ENCODE measurements at places on chromosomes 2 and 18.

- DNase-seq = no peak
Observed at GRCh38 chr2:223560749-223561435, 41.3 kb downstream of the SCG2 start.

DNA sequence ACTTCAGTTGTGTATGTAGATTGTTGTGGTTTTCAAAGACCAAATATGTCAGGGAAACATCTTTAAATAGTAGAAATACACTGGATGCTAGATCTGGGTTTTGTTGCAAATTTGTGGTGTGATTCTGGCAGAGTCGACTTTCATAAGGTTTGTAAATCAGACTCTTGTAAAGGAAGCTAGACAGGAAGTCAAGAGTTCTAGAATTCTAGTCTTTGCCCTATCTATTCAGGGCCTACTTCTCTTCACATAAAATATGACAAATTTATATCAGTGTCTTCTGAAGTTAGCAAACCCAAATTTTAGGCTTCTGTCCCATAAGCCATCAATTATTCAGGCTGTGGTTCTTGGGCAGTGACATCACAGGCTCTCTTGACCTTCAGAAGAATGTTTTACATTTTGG lies 1579.2 kb upstream of the PIK3C3 start:
- DNase-seq = no peak

DNA sequence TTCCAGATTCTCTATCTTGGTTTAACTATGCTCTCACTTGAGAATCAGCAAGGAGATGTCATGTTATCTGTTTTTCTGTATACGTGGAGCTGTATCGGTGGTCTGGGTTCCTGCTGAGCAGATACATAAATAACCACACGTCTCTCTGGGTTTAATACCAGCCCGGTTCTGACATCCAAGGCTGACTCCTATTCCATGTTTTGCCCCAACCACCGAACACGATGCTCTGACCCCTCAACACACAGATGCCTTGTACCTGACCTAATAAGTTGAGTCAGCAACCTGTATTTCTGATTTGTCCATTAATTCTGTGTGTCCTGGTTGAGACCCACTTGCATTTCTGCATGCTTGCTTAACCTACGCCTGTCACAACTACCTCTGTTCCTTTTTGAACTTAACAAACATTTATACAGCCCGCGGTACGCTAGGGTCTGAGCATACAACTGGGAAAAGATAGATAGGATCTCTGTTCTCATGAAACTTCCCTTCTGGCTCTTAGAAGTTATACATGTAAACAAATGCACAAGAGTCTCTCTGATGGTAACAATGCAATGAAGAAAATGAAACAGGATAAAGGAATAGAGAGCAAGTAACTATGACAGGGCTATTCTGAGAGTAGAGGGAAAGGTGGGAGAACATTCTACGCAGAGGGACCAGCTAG lies 480.4 kb downstream of the PARD3B start:
- peak; percentile 3 for DNase-seq

DNA sequence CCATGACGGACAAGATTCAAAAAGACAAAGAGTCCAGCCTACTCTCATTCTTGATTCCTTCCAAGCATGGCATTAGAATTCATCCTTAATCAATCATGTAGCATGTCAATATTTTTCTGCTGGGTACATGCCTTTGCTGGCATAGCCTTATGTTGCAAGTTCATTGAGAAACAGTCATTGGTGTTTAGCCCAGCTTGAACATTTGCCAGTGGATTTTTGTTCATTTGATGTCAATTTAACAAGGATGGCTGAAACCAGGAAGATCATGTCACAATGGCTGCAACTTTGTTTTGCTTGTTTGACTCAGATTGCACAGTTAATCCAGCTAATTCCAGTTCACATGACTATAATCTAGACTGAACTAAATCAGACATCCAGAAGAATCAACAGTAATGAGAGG lies 1132.2 kb downstream of the LRP1B start:
- no peak for DNase-seq

DNA sequence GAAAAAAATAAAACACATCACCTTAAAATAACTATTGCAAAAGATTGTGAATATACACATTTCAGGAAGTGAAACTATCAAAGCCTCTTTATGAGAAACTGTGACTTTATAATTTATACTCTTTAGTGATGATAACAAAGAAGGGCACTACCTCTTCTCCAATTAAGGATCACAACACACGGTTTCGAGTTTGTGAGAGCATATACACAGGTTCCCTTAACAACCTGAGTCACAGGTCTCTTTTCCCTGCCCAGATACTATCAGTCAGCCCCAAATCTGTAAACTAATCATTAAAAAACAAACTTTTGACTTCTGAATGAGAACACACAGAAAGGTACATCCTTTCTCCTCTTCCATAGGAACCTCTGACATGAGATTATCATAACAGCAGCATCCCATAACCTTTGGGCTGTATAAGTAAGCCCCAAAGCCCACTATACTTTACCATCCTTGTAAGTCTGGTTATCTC lies 44.9 kb downstream of the PTPN2 start:
- DNase-seq = no peak

DNA sequence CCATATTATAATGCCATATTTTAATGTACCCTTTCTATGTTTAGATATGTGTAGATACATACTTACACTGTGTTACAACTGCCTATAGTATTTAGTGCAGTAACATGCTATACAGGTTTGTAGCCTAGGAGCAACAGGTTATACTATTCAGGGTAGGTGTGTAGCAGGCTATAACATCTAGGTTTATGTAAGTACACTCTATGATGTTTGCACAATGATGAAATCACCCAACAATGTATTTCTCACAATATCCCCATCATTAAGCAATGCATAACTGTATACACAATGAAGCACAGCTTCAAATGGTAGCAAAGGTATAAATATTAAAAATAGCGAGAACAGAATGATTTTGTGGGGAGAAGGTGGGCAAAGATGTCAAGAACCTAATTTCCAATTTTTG lies 117.8 kb downstream of the DYM start:
- DNase-seq = no peak

DNA sequence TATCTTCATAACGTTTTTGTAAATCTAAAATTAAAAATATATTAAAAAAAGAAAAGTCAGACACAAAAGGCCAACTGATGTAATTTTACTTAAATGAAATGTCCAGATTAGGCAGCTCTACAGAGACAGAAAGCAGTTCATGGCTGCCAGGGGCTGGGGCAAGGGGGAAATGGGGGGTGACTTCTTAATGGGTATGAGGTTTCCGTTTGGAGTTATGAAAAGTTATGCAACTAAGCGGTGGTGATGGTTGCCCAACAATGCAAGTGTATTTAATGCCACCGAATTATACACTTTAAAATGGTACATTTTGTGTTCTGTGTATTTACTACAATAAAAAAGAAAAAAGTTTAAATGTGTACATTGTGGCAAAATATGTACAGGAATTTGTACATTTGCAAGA lies 70.2 kb upstream of the TEX51 start:
- DNase-seq = no peak

DNA sequence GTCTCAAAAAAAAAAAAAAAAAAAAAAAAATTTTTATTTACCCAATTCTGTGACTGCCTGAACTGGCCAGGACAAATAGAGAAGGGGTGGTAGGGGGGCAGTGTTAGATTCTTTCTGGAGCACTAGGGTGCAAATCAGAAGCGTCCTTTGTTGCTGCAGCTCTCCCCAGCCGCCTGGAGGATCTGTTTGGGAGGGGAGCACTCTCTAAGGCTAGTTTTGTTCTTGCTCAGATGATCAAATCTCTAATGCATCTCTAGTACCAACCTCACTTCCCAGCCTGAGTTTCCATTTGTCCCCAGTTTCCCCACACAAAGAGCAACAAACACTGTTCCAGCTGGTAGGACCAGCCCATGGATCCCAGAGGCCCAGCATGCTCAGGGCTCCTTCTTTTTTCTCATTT lies 83.0 kb downstream of the GBX2 start:
- DNase-seq = no peak

GRCh38 chr2:223889229-223889628 lies 51.8 kb upstream of the AP1S3 start:
- DNase-seq = no peak

- DNase-seq = no peak
Observed at GRCh38 chr2:176106581-176107539, at the start of gene HOXD11. TSS of gene HOXD11 (plus strand) at chr2:176107280. CDS start at chr2:176107356, 76 bp downstream.

DNA sequence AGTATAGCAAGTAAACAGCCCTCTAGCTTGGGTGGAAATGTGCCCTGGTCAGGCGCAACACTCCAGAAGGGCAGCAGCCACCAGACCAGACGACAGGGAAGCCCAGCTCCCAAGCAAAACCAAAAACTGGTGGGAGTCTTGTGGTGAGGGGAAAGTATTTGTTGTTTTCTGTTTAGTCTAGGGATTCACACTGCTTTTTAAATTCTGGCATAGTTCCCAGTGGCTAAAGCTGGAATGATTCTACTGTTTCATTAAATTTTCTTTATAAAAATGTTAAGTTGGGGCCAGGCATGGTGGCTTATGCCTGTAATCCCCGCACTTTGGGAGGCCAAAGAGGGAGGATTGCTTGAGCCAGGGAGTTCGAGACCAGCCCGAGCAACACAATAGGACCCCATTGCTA lies 38.5 kb downstream of the MERTK start:
- DNase-seq = no peak

- DNase-seq = no peak
Observed at GRCh38 chr18:44681076-44681970, 635 bp downstream of the SETBP1 start.

- no peak for DNase-seq
Observed at GRCh38 chr18:60145776-60146175, 226.8 kb downstream of the MC4R start.

DNA sequence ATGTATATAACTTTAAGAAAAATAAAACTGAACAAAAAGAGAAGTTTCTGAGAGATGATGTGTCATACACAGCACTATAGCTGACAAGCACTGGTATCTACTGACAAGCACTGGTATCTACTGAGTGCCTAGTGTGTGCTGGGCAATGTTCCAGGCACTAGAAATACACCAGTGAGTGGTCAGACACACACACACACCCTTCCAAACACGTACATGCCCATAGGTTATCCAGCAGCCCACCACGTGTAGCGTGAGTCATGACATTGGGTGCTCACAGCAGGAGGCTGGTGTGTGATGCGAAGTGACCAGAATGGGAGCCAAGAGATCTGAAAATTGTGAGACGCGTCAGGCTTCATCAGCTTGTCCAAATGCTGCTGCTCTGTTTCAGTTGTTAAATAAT lies 12.2 kb upstream of the GNAL start:
- no peak for DNase-seq

DNA sequence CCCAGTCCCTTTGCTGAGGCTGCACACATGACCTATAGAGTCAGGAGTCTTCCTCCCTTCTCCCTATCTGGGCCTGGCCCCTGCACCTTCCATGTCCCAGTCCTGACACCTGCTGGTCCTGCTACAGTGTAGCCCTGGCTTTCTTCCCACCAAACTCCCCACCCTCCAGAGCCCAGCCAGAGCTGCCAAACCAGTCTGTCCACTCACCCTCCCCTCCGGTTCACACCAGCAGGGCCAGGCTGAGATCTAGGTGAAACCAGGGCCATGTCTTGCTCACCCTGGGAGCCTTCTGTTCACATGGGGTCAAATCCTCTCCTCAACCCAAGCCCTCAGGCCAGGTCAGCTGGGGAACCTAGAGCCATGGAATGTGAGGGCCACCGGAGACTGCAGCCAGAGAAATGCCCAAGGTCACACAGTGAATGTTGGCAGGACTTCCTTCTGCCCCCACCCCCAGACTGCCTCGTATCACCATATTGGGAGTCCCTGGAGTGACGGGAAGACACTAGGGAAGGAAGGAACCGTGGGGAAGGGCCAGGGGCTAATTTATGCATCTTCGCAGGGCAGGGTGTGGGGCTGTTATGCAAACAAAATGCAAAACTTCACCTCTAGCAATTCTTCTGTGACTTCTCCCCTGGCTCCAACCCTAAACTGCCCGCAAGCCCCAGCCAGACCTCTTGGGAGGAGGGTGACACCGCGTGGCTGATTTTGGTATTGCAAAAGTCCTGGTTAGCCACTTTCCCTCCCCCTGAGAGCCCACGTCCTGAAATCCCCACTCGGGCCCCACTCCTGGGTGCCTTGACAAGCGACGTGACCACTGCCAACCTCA lies 14.6 kb downstream of the TNS1 start:
- DNase-seq = peak; percentile 65

GRCh38 chr2:103616891-103617290 lies 855.1 kb downstream of the TMEM182 start:
- DNase-seq = no peak

GRCh38 chr2:212831671-212832199 lies 293.1 kb upstream of the ERBB4 start:
- DNase-seq = no peak

DNA sequence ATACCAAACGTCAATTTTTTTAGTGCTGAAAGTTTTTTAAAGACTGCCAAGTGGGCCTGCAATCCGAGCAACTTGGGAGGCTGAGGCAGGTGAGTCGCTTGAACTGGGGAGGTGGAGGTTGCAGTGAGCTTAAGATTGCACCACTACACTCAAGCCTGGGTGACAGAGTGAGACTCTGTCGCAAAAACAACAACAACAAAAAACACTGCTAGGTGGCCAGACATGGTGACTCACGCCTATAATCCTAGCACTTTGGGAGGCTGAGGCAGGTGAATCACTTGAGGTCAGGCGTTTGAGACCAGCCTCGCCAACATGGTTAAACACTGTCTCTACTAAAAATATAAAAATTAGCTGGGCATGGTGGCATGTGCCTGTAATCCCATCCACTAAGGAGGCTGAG lies 202.8 kb upstream of the COPS8 start:
- no peak for DNase-seq

- DNase-seq = no peak
Observed at GRCh38 chr18:46759890-46760289, 3.0 kb upstream of the ST8SIA5 start.

DNA sequence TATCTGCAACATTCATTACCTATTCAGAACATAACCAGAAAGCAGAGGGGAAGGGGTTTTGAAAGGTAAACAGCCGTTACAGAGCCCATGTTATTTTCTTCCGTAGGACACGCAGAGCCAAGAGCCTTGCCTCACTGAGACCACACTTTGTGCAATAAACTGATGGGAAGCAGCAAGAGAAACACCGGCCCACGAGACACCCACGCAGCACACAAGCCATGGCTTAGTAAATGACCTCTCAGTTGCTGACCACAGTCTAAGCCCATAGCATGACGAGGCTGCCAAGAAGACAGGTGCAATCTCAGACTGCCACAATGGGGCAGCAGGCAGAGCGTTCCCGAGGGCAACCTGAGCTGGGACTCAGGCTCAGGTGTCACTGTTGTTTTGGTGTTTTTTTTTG lies 59.6 kb downstream of the CABYR start:
- no peak for DNase-seq

DNA sequence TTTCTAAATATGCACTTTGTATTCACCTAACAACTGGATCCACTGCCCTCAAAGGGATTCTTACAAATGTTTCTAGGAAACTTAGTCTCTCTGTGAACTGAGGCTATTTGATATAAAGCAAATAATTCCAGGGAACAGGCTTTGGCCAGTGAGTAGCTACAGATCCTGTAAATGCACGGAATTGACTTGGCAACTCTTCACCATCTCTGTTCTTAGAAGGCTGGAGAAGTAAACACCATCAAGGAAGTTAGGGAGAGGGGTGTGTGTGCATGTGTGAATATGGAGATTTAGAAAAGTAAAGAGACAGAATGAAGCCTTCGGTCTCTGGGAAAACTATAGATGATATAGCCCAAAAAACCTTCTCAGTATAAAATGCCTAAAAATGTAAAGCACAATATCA lies 10.7 kb downstream of the CIDEA start:
- no peak for DNase-seq
